ENCODE measurements at places on chromosomes 7 and 10.

DNA sequence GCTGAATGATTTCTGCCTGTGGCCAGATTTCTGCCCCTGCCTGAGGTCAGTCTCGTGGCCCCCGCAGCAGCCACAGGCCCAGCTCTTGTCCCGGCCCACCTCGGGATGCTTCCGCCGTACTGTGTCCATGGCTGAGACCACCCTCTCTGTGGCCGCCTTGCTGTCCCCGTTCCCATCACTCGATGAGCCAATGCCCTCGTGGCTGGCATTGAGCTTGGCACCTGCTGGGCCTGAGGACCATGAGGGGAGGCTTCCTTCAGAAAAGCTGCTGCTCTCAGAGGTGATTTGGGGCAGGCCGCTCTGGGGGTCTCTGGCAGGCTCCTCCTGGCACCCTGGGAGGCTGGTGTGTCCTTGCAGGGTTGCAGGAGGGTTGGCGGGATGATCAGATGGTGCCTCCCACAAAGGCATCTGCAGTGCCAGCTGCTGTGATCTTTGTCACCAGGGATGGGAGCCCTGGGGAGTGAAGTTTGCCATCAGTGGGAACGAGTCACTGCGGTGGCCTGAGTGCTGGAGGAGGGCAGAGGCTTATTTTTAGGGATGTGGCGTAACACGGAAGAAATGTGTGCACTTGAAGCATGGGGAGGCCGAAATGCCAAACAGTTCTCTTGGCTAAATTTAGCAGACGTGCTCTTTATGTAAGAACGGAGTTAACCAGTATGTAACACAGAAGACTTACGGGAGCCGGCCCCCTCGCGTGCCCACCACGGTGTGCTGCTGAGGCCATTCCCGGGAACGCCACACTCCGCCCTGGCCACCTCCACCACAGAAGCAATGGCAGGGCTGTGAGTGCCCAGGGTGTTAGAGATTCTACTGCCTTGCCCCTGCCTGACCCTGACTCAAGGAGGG, 47.7 kb downstream of the VIPR2 start:
- DNase-seq: no peak

GRCh38 chr10:85531706-85532105, 834.9 kb downstream of the GRID1 start:
- DNase-seq: no peak

DNA sequence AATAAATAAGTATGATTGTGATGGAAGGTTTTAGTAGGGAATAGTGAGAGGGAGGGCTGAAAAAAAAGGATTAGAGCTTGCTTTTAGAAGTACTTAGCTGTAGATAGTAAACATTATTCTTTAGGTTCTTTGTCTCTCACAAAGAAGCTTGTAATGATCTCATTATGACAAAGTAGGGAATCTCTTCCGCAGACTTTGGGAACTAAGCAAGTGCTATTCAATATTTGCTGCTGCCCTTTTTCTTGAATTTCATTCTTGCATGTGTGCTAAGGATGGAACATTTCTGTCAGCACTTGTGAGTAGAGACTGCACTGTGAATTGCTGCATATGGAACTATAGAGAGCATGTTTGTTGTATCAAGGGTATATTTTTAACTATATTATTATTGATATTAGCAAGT, 173.4 kb downstream of the ST7 start:
- no peak for DNase-seq

GRCh38 chr10:120431251-120431651, 25.8 kb upstream of the PLPP4 start:
- DNase-seq: no peak

DNA sequence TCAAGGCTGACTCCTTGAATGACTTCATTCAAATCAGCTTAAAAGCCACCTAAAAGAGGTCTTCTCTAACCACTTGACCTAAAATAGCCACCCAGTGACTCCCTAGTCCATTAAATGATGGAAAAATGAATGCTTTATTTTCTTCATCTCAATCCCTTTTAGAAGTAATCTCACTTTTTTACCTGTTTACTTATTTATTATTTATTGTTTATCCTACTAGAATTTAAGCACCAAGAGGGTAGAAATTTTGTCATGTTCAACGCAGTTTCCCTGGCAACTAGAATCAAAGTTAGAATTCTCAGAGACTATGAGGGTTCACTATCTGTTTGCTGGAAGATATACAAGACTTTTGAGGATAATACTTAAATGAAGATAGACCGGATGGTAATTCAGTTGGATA, at the start of gene LIPJ:
Gene LIPJ (plus strand): TSS at position 301 of the 400 bp plus-strand sequence. CDS start 3,926 bp downstream, outside the sequence.
- DNase-seq: no peak

DNA sequence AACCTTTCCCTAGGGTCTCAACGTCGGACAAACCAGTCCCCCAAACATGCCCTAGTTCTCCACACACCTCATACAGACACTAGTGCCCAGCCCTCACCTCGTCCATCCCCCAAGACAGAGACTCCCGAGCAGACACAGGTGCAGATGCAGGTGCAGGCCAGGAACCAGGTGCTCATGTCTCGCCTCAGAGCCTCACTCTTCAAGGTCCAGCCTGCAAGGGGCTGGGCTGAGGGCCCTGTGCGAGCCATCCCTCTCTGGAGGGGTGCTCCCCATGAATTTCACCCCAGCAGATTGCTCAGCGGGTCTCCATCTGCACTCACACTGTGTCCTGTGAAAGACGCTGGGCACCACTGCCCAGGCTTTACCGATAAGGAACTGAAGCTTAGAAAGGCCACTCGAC, 36.9 kb upstream of the TUBB8 start:
- DNase-seq: no peak

GRCh38 chr7:44477063-44477830, 13.2 kb downstream of the NUDCD3 start:
- DNase-seq: peak; percentile 31

GRCh38 chr10:89738551-89739209, 37.3 kb downstream of the KIF20B start:
- no peak for DNase-seq

GRCh38 chr10:42975005-42975493, 101.8 kb upstream of the RET start:
- no peak for DNase-seq

DNA sequence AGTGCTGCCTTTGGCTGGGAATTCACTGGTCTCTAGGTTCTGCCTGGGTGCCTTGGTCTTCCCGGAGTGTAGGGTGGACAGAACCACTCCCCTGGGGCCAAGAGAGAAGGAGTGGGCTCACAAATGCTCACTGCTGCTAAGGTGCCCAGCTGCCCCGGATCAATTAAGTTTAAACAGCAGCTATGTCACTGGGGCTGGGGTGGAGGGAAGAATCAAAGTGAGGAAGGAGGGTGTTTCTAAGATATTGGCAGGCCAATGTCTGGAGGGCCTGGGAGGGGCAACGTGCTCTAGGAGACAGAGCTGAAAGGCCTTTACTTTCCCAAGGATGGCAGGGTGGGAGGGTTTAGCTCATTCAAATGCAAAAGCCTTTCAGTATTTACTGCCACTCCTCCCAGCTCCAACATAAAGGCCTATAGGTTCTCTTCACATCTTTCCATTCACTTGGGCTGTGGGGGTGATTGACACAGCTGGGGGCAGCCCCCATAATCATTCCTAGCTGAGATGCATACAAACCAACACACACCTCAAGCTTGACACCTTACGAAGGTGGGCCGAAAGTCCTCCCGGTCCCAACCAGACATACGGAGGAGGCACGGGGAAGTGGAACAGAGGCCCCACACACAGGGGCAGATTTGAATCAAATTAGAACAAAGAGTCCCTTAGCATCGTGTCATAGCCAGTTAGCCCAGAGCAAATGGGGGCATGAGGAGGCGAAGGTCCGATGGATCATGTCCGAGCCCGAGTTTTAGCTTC, 108.0 kb upstream of the EFCAB10 start:
- DNase-seq: no peak

- DNase-seq: no peak
Observed at GRCh38 chr7:103031024-103031423, 43.6 kb downstream of the FBXL13 start.

DNA sequence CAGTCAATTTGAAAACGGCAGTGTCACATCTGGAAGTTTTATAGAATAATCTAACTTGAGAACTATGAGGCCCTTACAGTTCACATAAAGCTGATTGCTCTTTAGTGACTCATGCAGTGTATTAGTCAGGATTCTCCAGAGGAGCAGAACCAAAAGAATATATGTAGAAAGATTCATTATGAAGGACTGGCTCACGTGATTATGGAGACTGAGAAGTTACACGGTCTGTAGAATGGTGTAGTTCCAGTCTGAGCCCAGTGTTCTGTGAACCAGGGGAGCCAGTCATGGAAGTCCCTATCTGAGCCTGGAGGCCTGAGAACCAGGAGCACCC, 21.5 kb downstream of the RBM33 start:
- DNase-seq: no peak

- no peak for DNase-seq
Observed at GRCh38 chr7:50436133-50436806, 13.9 kb downstream of the FIGNL1 start.

- DNase-seq: no peak
Observed at GRCh38 chr7:51070151-51070550, 246.5 kb downstream of the COBL start.

DNA sequence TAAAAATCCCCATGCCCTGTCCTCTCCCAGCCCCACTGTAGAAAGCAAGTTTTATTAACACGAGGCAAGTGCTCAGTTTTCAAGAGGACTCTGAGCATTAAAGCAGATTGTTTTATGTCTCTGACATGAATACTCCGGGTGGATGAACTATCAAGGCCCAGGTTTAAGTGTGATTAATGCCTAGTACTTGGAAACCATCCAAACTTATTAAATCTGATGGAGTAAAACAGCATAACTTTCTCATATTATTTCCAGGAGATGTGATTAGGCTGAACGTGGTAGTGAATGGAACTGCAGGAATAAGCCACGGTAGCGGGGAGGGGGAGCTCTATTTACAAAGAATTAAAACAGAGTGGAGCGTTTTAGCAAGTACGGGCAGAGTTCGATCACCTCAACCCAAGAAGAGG, 144.2 kb upstream of the RNF32 start:
- no peak for DNase-seq

DNA sequence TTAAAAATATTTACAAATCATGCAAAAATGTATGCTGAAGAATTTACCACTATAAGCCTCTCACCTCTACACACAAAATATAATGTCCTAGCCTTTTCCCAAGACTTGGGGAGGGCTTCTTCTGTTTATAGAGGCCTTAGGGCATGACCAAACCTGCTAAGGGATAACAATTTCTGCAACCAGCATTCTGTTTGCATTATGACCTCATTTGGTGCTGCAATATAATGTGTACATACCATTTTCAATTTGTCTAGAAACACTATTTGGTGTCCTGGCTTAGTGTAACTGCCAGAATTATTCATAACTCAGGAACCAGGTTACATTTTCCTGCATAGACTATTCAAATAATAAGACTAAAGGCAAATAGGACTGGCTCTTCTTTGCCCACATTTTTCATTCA, 446.6 kb upstream of the SORCS1 start:
- no peak for DNase-seq

- no peak for DNase-seq
Observed at GRCh38 chr10:109173121-109173520, 750.2 kb downstream of the XPNPEP1 start.

DNA sequence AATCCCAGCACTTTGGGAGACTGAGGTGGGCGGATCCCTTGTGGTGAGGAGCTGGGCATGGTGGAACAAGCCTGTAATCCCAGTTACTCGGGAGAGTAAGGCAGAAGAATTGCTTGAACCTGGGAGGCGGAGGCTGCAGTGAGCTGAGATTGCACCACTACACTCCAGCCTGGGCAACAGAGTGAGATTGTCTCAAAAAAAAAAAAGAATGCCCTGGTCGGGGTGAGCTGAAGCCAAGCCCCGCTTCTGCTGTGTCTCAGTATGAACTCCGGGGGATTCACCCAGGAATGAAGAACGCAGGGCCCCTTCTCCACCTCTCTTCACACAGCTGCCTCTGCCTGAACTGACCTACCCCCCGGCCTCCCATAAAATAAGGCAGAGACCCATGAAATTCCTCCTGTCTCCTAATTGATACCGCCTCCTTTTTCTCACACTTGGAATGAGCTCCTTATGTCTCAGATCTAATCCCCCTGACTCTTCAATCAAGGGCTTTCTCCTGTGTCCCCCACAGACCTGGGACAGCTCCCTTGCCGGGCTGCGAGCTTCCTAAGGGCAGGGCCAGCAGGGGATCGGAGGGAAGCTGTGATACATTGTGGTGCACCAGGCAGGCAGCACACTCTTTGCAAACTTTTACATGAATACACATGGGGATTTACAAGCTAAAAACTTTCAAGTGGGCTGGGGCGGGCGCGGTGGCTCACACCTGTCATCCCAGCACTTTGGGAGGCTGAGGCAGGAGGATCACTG, 911 bp upstream of the ZP3 start:
- no peak for DNase-seq

All from stimulated activated CD4-positive, alpha-beta T cell treated with anti-CD3 and anti-CD28 coated beads, Interleukin-1b, Interleukin-23, amount 100 ng/mL, for 1 hour (primary cell).